Retina (tissue), 1 donor: ENCODE measurements at places on chromosomes 16 and 17.
A peak's percentile ranks its signal among the peaks of the same experiment; 100 is the strongest.

DNA sequence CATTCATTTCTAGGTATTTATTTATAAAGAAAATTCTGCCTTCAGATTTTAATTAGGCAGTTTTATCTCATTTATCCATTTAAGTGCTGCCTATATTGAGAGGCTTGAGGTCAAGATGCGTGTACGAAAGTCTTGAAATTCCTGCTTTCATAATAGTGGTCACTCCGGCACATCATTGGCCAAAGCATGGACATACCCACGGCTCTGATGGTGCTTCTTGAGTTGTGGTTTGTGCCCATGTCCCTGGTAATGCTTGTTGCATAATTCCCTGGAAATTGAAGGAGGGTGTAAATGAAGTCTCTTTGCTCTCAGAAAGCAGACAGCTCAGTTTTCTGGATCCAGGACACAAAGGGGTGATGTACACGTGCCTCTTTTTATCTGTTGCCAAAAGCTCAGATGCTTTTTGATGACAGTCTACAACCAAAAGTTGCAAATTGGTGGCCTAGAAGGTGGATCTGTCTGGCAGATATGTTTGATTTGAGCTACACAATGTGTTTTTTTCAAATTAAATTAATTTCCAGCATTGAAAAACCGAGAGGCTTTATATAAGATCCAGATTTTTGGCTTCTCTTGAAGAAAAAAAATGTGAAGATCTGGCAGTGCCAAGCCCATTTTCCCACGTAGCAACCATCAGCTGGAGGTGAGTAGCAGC is 94.4 kb downstream of the SHISA9 start:
- no peak for DNase-seq

DNA sequence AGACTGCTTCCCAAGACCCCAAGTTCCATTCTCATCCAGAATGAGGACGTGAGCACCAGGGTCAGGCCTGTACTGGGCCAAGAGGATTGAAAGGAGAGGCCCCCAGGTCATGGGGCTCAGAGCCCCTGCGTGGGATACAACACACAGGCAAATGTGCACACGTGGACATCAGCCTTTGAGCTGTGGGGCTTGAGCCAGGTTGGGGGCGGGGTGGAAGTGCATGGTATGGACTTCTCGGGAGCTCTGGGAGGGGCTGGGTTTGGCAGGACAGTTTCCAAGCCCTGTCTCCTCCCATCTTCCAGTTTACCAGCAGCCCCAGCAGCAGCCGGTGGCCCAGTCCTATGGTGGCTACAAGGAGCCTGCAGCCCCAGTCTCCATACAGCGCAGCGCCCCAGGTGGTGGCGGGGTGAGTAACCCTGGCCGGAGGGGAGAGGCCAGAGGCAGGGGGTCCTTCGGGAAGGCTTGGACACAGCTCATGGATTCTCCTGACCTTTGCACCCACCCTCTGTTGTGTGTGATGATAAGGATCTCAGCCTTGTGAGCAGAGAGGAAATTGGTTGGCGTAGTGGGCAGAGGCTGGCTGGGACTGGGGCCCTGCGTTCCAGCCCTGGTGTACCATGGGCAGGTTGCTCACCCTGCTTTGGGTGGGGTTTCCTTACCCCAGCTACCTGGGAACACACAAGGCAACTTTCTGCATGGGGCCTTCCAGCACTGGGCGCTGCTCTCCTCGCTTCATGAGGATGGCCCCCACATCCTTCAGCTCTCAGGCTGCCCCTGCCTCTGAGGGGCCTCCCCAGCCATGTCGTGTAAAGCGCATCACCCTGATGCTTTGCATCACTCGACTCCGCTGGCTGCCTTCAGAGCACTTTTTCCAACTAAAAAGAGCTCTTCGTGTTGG is 10.4 kb upstream of the LASP1NB start:
- no peak for DNase-seq

- DNase-seq, result no peak
These were observed 6.4 kb downstream of the G6PC3 start for GRCh38 chr17:44076716-44077594.

GRCh38 chr16:69064764-69065313 is 40.6 kb upstream of the HAS3 start:
- DNase-seq, result no peak

DNA sequence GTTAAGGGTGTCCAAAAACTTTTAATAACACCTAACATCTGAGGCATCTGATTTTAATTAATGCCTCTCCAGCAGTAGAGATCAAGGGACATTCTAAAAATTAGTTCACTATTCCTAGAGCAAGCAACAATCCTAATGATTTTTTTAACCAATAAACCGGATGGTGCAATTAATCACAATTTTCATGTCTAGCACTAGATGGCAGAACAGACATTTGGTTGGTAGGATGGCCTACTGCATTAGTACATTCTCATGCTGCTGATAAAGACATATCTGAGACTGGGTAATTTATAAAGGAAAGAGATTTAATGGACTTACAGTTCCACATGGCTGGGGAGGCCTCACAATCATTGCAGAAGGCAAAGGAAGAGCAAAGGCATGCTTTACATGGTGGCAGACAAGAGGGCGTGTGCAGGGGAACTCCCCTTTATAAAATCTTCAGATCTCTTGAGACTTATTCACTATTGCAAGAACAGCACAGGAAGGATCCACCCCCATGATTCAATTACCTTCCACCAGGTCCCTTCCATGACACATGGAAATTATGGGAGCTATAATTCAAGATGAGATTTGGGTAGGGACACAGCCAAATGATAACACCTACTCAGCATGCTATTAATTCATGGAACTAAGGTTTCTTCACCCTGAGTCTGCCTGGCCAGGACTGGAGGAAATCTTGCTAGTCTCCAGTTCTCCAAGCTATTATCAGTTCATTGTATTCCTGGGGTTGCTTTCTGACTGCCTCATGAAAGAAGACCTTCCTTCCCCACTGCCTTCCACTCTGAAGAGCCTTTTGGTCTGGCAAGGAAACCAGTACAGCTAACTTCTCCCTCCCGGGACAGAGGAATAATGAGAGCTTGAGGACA is 24.8 kb downstream of the HS3ST3A1 start:
- DNase-seq, result no peak

DNA sequence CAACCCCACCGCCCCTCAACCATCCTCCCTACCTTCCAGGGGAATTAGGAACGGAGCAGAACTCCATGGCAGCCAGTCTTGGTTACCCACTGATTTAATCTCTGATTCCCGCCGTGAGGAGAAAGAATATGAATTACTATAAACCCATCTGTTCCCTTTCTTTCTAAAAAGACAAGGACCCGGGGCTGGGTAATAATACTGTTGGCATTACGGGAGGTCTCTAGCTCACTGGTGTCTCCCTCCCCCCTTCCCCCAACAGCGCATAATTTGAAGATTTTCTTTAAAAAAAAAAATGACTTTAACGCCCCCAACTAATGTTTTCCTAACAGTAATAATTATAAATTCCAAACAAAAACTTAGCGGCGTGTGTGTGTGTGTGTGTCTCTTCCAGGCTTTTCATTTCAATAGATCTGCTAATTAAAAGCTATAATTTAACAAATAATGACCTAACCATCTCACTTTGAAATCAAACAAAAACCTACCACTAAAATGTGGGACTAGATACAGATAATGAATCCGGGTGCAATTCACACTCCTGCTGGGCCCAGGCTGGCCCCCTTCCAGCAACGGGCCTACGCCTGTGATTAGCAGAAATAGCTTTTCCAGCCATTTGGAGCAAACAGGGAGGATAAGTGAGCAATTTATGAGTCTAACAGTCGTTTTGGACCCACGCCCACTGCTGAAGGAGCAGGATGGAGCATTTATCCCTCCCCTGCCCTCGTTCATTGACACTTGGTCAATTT is 18.2 kb upstream of the BHLHA9 start:
- DNase-seq, result no peak

DNA sequence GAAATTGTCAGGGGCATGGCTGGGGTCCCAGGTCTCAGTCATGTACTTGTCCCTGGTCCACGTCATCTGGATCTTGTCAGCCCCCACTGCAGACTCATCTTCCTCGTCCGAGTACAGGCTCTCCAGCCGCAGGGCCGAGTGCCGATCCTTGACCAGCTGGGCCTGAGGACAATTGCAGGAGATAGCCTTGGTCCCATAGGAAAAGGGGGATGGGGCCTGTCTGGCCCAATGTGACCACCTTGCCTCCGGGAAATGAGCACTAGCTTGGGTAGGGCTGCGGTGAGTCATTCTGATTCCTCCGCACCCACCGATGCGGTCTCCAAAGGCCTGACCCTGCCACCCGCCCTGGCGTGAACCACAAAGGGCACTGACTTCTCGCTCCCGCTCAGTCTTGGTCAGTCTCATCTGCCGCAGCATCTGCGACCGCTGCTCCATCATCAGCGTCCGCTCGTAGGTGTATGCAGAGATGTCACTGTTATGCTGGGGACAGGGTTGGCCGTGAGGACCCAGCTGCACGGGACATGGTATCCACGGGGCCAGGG is 1.5 kb upstream of the LCAT start:
- DNase-seq, result no peak

GRCh38 chr17:14545156-14545906 is 244.4 kb downstream of the HS3ST3B1 start:
- DNase-seq, result peak; percentile 7

DNA sequence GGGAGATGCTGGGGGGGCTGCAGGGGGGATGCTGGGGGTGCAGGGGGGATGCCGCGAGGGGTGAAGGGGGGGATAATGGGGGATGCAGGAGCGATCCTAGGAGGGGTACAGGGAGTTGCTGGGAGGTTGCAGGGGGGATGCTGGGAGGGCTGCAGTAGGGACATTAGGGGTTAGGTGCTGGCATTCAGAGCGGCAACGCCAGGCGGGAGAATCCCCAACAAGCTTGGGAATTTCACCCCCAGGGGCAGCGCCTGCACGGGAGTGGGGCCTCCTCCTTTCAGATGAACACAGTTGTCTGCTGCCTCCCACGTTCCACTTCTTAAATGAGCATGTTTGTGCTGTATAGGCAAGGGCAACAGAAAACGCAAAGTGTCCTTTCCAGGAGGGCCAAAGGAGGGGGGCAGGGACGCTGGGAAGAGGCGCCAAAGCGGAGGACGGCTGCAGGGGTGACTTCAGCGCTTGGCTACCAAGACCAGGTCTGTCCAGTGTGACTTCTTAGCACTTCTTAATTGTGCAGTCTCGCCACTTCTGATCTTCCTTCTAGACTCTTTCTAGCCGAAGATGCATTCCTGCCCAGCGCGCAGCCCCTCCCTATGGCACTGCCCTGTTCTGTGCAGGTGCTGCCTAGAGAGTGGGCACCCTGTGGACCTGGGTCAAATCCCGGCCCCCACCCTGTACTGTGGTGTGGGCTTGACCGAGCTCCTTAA is 2.0 kb upstream of the SLC6A4 start:
- no peak for DNase-seq

DNA sequence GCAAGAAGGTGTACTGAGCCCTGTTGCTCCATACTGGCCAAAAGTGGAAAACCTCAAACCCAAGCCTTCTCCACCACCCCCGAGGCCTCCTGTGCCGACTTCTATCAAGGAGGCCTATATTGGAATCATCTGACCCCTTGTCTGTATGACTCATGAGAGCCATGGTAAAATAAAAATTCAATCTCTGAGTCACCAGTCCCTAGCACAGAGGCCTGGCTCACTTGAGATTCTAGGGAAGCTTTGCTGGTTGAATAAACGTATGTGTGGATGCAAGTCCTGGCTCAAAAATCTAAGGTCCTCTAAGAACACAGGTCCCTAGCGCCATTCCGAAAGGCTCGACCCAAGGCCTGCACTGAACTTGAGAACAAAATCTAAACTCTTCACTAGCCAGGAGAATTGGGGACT is 15.0 kb downstream of the NSMCE1 start:
- no peak for DNase-seq

GRCh38 chr16:9438991-9439390 is 347.5 kb downstream of the HAPSTR1 start:
- DNase-seq, result no peak

DNA sequence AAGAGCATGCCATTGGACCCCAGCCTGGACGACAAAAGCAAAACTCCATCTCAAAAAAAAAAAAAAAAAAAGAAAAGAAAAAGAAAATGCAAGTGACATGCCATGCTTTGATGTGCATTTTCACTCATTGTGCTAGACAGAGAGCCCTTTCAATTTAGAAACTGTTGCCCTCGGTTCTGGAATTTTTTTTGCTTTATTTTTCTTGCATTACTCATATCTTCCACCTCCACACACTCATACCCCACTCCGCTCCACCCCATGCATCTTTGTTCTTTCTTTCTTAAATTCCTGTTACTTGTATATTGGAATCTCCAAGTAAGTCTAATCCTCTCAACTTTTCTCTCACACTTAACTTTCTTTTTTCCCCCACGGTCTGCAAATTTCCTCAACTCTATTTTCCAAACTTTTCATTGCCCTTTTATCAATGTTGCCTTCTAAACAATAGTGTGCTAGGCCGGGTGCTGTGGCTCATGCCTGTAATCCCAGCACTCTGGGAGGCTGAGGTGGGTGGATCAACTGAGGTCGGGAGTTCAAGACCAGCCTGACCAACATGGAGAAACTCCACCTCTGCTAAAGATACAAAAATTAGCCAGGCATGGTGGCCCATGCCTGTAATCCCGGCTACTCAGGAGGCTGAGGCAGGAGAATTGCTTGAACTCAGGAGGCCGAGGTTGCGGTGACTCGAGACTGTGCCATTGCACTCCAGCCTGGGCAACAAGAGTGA is 16.8 kb upstream of the SUZ12 start:
- DNase-seq, result no peak

- peak; percentile 62 for DNase-seq
These were observed 45.4 kb downstream of the SOX8 start for GRCh38 chr16:1026784-1027500.

GRCh38 chr16:14405611-14406537 is 224.2 kb downstream of the PARN start:
- no peak for DNase-seq

GRCh38 chr17:79135628-79136405 is 61.2 kb downstream of the ENGASE start:
- DNase-seq, result no peak

- DNase-seq, result peak; percentile 60
These were observed 58.4 kb downstream of the TOM1L2 start for GRCh38 chr17:17913695-17914332.

DNA sequence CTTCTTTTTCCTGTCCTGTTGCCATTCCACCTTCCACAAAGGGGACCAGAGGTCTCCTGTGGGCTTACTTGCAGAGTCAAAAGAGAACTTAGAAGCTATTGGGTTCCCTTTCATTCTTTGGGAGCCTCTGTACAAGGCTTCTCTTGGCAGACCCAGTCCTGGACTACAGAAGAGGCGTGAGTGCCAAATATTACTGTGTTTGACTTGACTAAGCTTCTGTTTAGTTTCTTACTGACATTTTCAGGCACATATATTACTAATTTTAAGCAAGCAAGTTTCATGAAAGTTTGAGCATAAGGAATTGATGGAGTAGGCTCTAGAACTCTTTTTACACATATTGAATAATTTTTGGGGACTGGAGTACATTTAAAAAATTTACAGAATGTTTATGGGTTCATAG is 254.4 kb downstream of the HAPSTR1 start:
- DNase-seq, result no peak

DNA sequence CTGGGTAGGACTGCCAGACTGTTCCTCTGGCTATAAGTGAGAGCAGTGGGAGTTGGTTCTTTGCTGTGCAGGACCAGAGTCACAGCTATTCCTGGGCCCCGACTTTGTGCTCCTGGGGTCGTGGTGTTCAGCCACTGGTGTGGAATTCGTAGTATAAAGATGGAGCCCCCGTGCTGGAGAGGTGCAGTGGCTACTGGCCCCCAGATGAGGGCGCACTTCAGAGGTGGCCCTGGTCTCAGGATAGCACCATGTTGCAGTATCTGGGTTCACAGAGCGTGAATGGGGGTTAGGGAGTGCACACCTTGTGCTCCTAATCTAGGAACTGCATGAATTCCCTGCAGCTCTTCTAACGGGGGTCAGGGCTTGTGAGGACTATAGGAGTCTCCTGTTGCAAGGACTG is 21.1 kb downstream of the TANC2 start:
- no peak for DNase-seq

GRCh38 chr17:15503731-15504130 is 36.3 kb upstream of the CDRT4 start:
- no peak for DNase-seq
